Activated CD4-positive, alpha-beta T cell treated with anti-CD3 and anti-CD28 coated beads for 36 hours (primary cell): ENCODE measurements at places on chromosomes 4 and X. TPM values are rescaled to one million over a fixed set of nuclear protein-coding genes. Genes with fewer than 3 reads are reported as not detected.
A peak's percentile ranks its signal among the peaks of the same experiment; 100 is the strongest.

Gene CORIN
- total RNA-seq = not detected

Gene MAGEE2
- total RNA-seq = not detected

Gene DRP2
- total RNA-seq = 0.79 TPM

Gene RHOH
- 74.7 TPM for total RNA-seq

- H3K4me3 ChIP-seq = no peak overlapping the region
- no peak for DNase-seq
- no peaks in the 10 kb centered on the region for H3K27me3 ChIP-seq
- H3K36me3 ChIP-seq = no peaks in the 10 kb centered on the region
- no peak overlapping the region for H3K27ac ChIP-seq
Observed at GRCh38 chrX:105781804-105782203, 40.5 kb upstream of the NRK start.

Gene CCKAR
- not detected for total RNA-seq

DNA sequence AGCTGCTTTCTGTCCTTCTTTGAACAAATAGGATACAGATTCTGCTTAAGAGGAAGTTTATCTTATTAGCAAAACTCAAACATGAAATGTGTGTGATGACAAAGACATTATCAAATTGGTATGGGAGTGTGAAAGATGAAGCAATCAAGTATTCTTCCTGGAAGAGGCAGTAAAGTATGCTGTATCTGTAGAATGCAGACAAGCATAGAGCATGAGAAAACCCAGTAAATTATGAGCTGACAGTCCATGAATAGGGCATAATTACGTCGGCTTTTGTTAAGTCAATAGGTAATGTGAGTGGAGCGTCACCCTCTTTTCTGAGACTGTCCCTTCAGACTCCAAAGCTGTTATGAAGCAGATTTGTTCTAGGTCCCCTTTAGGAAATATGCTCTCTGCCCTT lies 458.6 kb upstream of the NWD2 start:
- no peaks in the 10 kb centered on the region for H3K36me3 ChIP-seq
- no peaks in the 10 kb centered on the region for H3K4me1 ChIP-seq
- H3K27me3 ChIP-seq = no peaks in the 10 kb centered on the region
- DNase-seq = no peak

Gene RCHY1
- total RNA-seq = 33.7 TPM

DNA sequence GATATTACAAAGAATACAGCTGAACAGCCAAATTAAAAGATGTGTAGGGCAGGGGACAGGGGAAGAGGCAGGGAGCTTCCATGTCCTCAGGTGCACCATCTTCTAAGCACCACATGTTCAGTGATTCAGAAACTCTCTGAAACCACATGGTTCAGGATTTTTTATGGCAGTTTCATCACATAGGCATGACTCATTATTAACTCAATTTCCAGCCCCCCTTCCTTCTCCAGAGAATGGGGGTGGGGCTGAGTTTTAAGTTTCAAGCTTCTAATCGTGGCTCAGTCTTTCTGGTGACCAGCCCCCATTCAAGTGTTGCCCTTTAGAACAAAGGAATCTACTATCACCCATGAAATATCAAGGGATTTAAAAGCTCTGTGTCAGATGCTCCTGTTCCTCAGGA lies 317.8 kb upstream of the GALNT7 start:
- DNase-seq = no peak
- H3K27ac ChIP-seq = no peak overlapping the region
- no peaks in the 10 kb centered on the region for H3K4me1 ChIP-seq
- H3K27me3 ChIP-seq = peaks cover 4% of the 10 kb centered on the region
- no peak overlapping the region for H3K4me3 ChIP-seq

- H3K27ac ChIP-seq = no peak overlapping the region
- no peaks in the 10 kb centered on the region for H3K36me3 ChIP-seq
- H3K27me3 ChIP-seq = no peaks in the 10 kb centered on the region
- no peak for DNase-seq
Observed at GRCh38 chr4:135354876-135355275, 1153.3 kb upstream of the PABPC4L start.

Gene GABRB1
- total RNA-seq = not detected

Gene VMA21
- total RNA-seq = 42.1 TPM

- H3K4me1 ChIP-seq = peaks cover 18% of the 10 kb centered on the region
- H3K27ac ChIP-seq = no peak overlapping the region
- H3K27me3 ChIP-seq = no peaks in the 10 kb centered on the region
- no peaks in the 10 kb centered on the region for H3K36me3 ChIP-seq
- DNase-seq = no peak
- no peak overlapping the region for H3K4me3 ChIP-seq
Observed at GRCh38 chr4:38621028-38621684, 42.8 kb upstream of the KLF3 start.

DNA sequence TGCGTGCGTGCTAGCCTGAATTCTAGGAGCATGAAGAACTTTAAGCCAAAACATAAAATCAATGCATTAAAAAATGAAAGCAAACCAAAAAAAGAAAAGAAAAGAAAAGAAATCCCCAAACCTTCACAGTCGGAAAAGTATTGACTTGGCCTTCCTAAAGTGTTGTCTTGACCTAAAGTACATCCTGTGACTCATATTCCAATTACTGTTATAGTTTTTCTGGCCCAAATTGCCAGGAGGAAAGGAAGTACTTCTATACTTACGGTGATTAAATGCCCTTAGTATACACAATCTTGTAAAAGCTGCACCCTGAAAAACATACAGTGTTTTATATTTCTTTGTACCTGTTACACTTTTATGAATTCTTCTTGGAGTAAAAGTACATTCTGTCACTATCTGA lies 512.8 kb downstream of the ANKRD50 start:
- no peak overlapping the region for H3K4me3 ChIP-seq
- no peaks in the 10 kb centered on the region for H3K4me1 ChIP-seq
- H3K27me3 ChIP-seq = peaks cover under 1% of the 10 kb centered on the region
- no peaks in the 10 kb centered on the region for H3K36me3 ChIP-seq
- no peak for DNase-seq

DNA sequence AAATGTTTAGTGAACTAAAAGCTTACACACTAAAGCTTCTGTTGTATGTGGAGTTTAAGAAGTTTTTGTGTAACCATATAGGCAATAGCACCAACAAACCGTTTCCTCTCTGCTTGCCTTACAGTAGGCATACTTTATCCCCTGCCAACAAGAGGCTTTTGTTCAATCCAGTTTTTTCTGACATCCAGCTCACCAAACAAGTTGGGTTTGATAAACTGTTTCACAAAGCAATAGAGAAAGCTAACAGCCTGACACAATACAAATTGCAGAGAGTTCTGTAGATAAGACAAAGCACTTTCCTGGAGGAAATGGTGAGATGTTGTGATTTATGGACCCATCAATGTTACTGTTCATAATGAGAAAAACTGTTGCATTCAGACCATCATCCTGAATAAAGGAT lies 53.8 kb downstream of the PACRGL start:
- no peak overlapping the region for H3K27ac ChIP-seq
- DNase-seq = no peak
- H3K4me1 ChIP-seq = no peaks in the 10 kb centered on the region
- H3K27me3 ChIP-seq = no peaks in the 10 kb centered on the region
- no peak overlapping the region for H3K4me3 ChIP-seq
- H3K36me3 ChIP-seq = peaks cover 6% of the 10 kb centered on the region

Gene MAGEC2
- total RNA-seq = not detected

Gene EDA2R
- 0.93 TPM for total RNA-seq

DNA sequence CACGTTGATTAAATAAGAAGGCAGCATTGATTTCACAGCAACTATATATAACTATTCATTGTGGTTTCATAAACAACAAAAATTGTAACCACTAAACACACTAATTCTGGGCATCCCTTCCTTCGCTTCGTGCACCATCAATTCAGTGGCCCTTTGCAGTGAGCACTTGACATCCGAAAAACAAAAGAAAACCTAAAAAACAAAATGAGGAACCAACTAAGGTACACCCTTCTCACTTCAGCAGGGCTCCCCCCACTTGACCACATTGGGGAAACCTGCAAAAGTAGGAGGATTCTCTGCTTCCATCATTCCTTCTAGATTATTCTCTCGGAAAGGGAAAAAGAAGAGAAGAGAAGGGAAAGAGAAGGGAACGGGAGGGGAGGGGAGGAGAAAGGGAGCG lies 28.3 kb downstream of the NBDY start:
- H3K4me3 ChIP-seq = no peak overlapping the region
- peaks cover 38% of the 10 kb centered on the region for H3K4me1 ChIP-seq
- H3K36me3 ChIP-seq = peaks cover 14% of the 10 kb centered on the region
- DNase-seq = no peak

Gene LIMCH1
- total RNA-seq = not detected

- H3K4me1 ChIP-seq = no peaks in the 10 kb centered on the region
- no peak overlapping the region for H3K27ac ChIP-seq
- H3K4me3 ChIP-seq = no peak overlapping the region
- DNase-seq = no peak
Observed at GRCh38 chrX:147846676-147847075, 65.0 kb upstream of the FMR1 start.

Gene FRMD7
- total RNA-seq = not detected

- DNase-seq = no peak
- peak overlapping the region; percentile 85 for H3K4me3 ChIP-seq
- H3K4me1 ChIP-seq = peaks cover 43% of the 10 kb centered on the region
- H3K27me3 ChIP-seq = no peaks in the 10 kb centered on the region
Observed at GRCh38 chr4:2794486-2795299, 1.8 kb downstream of the SH3BP2 start.

Gene TRIM75
- not detected for total RNA-seq

GRCh38 chr4:78566834-78567499 lies 15.4 kb downstream of the ANXA3 start:
- no peaks in the 10 kb centered on the region for H3K36me3 ChIP-seq
- no peak for DNase-seq
- H3K27ac ChIP-seq = no peak overlapping the region
- H3K4me3 ChIP-seq = no peak overlapping the region
- H3K27me3 ChIP-seq = peaks cover 2% of the 10 kb centered on the region
- no peaks in the 10 kb centered on the region for H3K4me1 ChIP-seq

Gene ARHGAP36
- not detected for total RNA-seq

- no peak overlapping the region for H3K27ac ChIP-seq
- H3K4me3 ChIP-seq = no peak overlapping the region
- no peaks in the 10 kb centered on the region for H3K4me1 ChIP-seq
- peak; percentile 31 for DNase-seq
Observed at GRCh38 chrX:147550217-147550616, 361.5 kb upstream of the FMR1 start.

GRCh38 chrX:147351644-147352043 lies 537.1 kb upstream of the CXorf51A start:
- no peaks in the 10 kb centered on the region for H3K4me1 ChIP-seq
- no peaks in the 10 kb centered on the region for H3K36me3 ChIP-seq
- no peak overlapping the region for H3K27ac ChIP-seq
- H3K4me3 ChIP-seq = no peak overlapping the region
- no peaks in the 10 kb centered on the region for H3K27me3 ChIP-seq

- no peak overlapping the region for H3K27ac ChIP-seq
- H3K36me3 ChIP-seq = no peaks in the 10 kb centered on the region
Observed at GRCh38 chrX:119991005-119991787, 47.6 kb upstream of the NKAP start.

Gene FREM3
- total RNA-seq = not detected

Gene PCDH18
- total RNA-seq = not detected

Gene RBM10
- total RNA-seq = 72.1 TPM

GRCh38 chrX:41538707-41539106 lies 91.6 kb downstream of the NYX start:
- H3K27me3 ChIP-seq = no peaks in the 10 kb centered on the region
- H3K4me1 ChIP-seq = peaks cover 2% of the 10 kb centered on the region
- no peak overlapping the region for H3K4me3 ChIP-seq
- H3K36me3 ChIP-seq = peaks cover 9% of the 10 kb centered on the region
- no peak for DNase-seq
- no peak overlapping the region for H3K27ac ChIP-seq

DNA sequence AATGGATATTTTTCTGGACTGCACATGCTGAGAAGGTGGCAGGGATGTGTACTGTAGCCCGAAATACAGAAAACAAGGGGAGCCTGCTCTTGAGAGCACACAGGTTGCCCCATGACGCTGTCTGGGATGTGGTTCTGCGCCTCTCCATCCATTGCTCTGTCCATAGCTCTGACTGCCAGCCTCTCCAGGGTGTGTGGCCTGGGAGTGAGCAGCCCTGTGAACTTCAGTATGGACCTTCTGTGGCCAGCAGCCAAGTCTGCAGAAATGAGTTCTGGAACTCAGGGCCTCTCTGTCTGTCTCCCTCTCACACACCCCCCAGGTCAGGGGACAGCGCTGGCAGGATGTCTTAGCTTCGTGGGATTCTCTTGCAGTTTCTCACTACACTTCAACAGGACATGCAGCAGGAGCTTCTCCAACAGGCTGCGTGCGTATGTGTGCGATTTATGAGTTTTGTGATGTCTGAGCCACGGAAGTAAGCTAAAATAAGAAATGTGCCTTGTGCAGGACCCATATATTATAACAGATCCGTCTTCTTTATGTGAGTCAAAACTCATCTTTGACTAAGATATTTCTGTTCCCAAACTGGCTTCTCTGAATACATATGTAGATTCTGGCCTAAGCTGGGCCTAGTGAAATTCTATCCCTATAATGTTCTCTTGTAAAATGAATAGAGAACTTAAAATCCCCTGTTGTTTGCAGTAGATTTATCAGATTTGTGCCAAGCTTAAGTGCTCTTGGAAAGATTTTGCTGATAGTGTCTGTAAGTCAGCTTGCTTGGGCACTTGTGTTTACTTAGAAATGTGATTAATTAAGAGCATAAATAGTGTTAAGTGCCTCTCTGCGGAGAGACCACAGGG lies 40.0 kb downstream of the PROM1 start:
- H3K4me3 ChIP-seq = no peak overlapping the region
- no peak overlapping the region for H3K27ac ChIP-seq
- DNase-seq = no peak
- H3K4me1 ChIP-seq = no peaks in the 10 kb centered on the region
- H3K27me3 ChIP-seq = no peaks in the 10 kb centered on the region

DNA sequence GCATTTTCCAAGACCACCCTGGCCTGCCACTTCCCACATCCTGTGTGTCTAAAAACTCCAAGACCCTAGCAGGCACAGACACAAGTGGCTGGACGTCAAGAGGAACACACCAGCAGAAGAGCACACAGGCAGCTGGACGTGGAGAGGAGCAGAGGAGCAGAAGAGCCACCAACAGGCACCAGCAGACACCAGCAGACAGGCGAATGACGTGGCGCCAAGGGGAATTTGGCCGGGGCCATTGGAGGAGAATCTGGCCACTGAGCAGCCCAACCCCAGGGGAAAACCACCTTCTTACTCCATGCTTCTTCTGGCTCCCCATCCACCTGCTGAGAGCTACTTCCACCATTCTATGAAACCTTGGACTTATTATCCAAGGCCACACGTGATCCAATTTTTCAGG lies 243.1 kb upstream of the CTSO start:
- no peaks in the 10 kb centered on the region for H3K4me1 ChIP-seq
- DNase-seq = no peak

DNA sequence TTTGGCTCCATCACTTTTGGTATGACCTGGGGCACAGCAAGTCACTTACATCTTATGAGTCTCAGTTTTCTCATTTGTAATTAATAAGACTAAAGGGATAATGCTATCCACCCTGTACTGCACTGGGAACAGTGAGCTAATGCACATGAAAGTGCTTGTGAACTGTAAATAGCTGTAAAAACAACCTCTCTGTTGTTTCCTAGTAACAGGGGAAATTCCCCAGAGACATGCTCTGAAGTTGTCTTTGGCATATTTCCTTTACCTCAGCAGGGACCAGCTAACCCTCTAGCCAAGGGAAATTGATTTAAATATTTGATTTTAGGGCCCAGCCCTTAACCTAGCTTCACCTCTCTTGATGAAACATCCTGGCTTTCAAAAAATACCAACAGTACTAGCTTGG lies 6.1 kb upstream of the CYSLTR1 start:
- peaks cover 61% of the 10 kb centered on the region for H3K4me1 ChIP-seq
- peaks cover 5% of the 10 kb centered on the region for H3K36me3 ChIP-seq
- no peak for DNase-seq
- no peaks in the 10 kb centered on the region for H3K27me3 ChIP-seq
- H3K4me3 ChIP-seq = no peak overlapping the region
